ENCODE measurements at places on chromosomes 4 and X.
A peak's percentile ranks its signal among the peaks of the same experiment; 100 is the strongest.

DNA sequence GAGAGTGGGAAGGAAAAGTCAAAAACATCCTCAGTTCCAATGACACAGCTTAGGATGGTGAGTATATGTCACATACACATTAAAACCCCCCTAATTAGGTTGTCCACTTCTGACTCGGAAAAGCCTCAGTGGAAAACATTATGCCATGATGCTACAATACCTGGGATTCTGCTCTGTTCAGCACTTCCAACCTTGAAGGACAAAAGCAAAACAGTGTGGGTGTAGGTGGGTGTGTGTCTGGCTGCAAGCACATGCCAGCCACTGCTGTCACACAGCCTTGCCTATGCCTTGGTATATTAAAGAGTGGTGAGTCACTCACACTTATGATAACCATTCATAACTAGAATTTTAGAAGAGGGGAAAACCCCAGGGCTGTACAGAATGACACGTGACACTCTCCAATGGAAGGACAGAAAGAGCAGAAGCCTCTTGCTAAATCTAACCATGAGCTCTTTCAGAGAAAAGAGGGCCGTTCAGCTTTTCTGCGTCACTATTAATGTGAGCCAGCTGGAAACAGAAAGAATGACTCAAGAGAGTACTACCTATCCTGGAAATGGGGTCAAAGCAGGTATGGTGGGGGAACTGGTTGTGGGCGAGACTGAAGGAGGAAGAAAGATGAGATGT lies 159.6 kb downstream of the TET2 start:
- peak; percentile 6 for DNase-seq

- no peak for DNase-seq
These were observed 67.0 kb downstream of the SLC7A11 start for GRCh38 chr4:138174981-138175794.

DNA sequence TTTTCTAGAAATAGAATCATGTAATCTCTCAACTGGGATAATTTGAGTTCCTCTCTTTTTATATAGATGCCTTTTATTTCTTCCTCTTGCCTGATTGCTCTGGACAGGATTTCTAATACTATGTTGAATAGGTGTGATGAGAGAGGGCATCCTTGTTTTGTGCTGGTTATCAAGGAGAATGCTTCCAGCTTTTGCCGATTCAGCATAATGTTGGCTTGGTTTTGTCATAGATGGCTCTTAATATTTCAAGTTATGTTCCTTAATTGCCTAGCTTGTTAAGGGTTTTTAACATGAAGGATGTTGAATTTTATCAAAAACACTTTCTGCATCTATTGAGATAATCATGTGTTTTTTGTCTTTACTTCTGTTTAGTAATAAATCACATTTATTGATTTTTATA lies 58.7 kb downstream of the TMEM47 start:
- no peak for DNase-seq

GRCh38 chr4:81652069-81652478 lies 180.4 kb upstream of the RASGEF1B start:
- no peak for DNase-seq

GRCh38 chr4:188091-188490 lies 63.8 kb downstream of the ZNF718 start:
- no peak for DNase-seq

- no peak for DNase-seq
These were observed 40.1 kb upstream of the GPR78 start for GRCh38 chr4:8540072-8540471.

DNA sequence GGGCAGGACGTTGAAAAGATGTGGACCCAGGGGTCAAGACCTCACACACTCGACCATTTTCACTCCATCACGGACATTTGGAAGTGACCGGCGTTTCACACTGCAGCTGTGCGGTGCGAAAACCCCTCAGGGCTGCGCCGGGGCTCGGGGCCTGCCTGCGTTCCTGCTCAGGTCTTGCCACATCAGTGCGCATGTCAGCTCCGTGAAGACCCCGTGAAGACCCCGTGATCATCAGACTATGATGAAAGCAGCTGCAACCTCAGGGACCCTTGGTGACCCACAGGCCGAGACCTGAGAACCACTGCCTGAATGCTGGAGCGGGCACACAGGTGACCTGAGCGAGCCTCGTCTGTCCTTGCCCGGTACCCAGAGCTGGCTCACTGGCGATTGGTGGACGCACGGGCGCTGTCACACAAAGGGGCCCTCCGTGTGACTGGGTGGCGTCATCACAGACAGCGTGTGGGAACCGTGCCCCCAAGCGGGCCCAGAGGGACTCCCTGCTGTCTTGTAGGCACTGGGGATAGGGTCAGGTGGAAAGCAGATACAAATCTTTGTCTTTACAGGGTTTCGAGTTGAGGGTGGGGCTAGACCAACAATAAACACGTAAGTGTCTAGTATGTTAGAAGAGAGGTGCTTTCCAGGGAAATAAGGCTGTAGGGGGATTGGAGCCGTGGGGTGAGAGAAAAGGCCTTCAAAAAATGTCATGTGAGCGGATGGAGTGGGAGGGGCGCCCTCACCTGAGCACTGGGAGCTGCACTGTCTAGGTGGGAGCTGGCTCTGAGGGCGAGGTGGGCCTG lies 12.7 kb downstream of the MSANTD1 start:
- no peak for DNase-seq

- no peak for DNase-seq
These were observed 8.1 kb downstream of the P2RY8 start for GRCh38 chrX:1528884-1529203.

- DNase-seq = no peak
These were observed 423.1 kb upstream of the INTU start for GRCh38 chr4:127209580-127210095.
